Globus pallidus (tissue), 1 donor: ENCODE measurements at places on chromosomes 12 and 14.

DNA sequence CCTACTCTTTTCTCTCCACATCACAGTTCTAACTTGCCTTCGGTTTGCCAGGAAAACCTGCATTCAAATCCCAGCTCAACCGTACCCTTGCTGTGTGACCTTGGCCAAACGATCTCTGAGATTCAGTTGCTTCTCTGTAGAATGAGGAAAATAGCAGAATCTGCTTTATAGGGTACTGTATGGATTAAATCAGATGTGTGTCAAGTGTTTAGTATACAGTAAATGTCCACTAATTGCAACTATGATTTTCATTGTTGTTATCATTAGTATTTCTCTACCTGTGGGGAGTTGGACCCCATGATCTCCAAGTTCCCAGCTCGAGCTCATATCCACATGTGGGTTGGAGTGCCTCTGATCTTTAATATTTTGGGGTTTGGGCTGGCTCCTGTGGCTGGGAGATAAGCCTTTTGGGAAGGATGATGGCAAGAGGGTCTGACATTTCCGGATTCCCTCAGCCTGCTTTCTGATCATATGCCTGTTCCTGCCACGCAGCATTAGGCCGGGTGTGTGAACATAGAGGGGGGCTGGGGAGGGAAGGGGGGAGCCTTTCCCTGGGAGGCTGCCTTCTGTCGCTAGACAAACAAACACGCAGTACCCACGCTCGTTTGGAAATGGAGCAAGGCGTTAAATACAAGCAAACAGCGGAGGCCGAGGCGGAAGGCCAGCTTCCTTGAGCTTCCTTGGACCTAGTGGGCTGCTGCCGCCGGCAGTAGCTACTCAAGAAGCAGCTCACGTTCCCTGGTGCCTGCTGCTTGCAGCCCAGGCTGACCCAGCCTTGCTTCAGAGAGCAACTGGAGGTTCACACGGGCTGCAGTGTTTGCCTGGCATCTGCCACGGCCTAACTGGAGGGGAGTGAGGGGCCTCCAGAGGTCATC lies 213.5 kb upstream of the LHX5 start:
- peak; percentile 20 for DNase-seq

- DNase-seq, result no peak
Observed at GRCh38 chr12:62258941-62259630, 1.1 kb upstream of the USP15 start.

GRCh38 chr12:93009533-93009932 lies 80.4 kb upstream of the EEA1 start:
- no peak for DNase-seq

DNA sequence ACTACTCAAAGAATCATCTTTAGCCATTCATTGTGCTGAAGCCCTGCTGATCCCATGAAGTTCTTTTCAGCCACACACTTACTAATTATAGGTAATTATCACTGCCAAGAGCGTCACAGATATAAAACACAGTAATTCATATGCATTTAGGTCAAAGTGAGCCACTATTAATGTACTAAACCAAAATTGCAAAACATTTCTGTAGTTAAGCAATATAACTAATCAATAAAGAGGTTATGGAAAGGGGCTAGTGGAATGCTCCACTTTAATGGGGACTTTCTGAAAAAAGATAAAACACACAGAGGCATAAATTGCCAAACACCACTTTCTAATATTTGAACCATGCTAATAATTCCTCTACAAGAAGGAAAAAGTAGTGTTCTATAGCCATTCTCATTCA lies 6.8 kb upstream of the CEP128 start:
- no peak for DNase-seq

- no peak for DNase-seq
Observed at GRCh38 chr14:46887144-46887543, 235.6 kb upstream of the RPL10L start.

DNA sequence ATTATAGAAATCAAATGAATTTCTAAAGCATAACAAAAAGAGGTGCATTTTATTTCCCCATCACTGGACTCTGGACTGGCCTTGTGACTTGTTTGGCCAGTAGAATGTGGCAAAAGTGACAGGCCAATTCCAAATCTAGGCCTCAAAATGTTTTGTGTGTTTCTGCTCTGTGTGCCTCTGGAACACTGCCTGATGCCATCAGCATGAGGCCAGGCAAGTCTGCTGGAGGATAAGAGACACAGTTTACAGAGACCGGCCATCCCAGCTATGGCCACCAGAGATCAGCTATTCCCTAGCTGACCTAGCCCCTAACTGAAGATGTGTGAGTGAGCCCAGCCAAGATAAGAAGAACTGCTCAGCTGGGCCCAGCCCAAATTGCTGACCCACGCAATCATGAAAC lies 32.9 kb downstream of the ASCL1 start:
- no peak for DNase-seq

- DNase-seq, result peak; percentile 63
Observed at GRCh38 chr12:10721651-10722501, 1.2 kb downstream of the YBX3 start.

DNA sequence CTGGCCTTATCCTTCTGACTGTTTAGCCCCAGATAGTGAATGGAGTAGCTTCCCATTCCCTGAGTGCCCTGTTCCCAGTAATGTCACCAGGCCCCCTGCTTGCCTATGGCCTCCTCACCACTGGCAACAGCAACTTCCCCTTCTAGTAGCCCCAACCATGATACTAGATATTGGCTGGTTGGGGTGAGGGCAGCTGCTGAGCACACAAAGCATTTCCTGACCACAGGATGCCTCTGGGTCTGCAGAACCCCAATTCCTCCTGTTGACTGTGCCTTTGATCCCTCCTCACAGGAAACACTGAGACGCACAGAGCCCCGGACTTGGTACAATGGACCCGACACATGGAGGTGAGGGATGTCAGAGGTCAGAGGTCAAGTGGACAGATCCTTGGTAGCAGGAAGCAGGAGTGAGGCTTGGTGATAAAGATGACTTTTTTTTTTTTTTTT lies 597 bp downstream of the SOAT2 start:
- DNase-seq, result no peak

- DNase-seq, result no peak
Observed at GRCh38 chr14:51931308-51931707, 58.0 kb upstream of the RTRAF start.

GRCh38 chr12:70196811-70197281 lies 46.4 kb upstream of the CNOT2 start:
- DNase-seq, result peak; percentile 57

GRCh38 chr12:114662512-114663177 lies 21.3 kb downstream of the TBX3 start:
- peak; percentile 37 for DNase-seq

DNA sequence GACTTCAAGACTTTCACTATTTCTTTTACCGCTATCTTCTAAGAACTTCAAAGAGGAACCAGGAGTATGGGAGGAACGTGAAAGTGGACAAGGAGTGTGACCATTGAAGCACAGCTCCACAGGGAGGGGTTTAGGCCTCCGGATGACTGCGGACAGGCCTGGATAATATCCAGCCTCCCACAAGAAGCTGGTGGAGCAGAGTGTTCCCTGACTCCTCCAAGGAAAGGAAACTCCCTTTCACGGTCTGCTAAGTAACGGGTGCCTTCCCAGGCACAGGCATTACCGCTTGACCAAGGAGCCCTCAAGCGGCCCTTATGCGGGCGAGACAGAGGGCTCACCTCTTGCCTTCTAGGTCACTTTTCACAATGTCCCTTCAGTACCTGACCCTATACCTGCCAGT lies 267.0 kb downstream of the RPL10L start:
- DNase-seq, result no peak

DNA sequence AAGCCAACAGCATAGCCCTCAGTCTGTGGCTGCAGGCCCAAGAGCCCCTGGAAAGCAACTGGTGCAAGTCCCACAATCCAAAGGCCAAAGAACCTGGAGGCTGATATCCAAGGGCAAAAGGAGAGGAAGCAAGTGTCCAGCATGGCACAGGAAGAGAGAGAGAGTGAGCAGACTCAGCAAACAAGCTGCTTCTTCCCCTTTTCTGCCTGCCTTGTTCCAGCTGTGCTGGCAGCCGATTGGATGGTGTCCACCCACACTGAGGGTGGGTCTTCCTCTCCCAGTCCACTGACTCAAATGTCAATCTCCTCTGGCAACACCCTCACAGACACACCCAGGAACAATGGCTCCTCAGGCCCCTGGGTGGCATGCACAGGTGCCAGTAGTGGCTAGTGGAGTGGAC lies 33.5 kb downstream of the SMCO2 start:
- no peak for DNase-seq

GRCh38 chr14:91068642-91069041 lies 8.2 kb upstream of the RPS6KA5 start:
- DNase-seq, result no peak

DNA sequence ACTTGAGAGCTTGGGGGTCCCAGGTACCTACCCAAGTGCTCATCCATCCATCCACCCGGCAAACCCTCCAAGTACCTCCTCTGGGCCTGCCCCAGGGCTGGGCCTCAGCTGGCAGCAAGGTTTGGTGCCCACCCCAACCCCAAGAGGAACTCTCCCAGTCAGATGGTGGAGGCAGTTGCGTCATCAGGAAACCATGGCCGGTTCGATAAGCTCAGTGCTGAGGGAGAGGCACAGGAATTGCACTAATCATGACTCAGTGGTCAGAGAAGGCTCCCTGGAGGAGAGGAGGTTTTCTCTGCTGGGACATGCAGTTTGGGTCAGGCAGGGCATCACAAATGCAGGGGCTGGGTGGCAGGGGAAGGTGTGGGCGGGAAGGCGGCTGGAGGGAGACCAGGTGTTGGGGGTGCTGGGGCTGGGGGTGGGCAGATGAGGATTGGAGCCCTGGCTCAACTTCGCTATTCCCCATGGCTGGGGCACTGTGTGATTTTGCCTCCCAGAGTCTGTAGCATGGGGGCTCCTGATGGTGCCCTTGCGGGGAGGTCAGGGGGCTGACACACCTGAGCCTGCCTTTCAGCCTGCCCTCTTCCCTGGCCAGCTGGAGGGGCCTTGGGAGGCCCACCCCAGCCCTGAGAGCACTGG lies 32.2 kb downstream of the SH2B3 start:
- DNase-seq, result no peak

GRCh38 chr14:105010891-105011291 lies 10.0 kb downstream of the CDCA4 start:
- DNase-seq, result no peak

DNA sequence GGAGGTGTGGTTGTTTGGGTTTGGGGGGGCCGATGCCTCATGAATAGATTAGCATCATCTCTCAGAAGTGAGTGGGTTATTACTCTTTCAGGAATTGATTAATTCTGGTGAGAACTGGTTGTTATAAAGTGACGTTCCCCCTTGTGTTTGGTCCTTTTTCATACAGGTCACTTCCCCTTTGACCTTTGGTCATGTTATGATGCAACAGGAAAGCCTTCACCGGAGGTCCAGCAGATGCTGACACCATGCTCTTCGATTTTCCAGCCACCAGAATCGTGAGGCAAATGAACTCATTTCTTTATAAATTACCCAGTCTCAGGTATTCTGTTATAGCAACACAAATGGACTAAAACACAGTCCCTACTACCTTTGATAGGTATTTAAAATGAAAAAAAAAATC lies 439.4 kb downstream of the NELL2 start:
- no peak for DNase-seq

GRCh38 chr12:100826323-100826722 lies 31.7 kb downstream of the ANO4 start:
- DNase-seq, result peak; percentile 53
